ENCODE measurements at places on chromosomes 2 and 18.
A peak's percentile ranks its signal among the peaks of the same experiment; 100 is the strongest.

DNA sequence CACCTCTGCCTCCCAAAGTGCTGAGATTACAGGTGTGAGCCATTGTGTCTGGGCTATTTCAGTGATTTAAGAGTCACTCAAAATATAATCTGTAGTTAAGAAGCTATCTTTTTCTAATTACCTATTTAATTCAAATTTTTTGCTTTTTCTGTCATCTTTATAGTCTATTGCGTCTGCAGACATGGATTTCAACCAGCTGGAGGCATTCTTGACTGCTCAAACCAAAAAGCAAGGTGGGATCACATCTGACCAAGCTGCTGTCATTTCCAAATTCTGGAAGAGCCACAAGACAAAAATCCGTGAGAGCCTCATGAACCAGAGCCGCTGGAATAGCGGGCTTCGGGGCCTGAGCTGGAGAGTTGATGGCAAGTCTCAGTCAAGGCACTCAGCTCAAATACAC is 95.1 kb downstream of the COMMD1 start:
- DNase-seq = no peak

GRCh38 chr2:241795021-241795999 is 13.7 kb upstream of the NEU4 start:
- DNase-seq = no peak

DNA sequence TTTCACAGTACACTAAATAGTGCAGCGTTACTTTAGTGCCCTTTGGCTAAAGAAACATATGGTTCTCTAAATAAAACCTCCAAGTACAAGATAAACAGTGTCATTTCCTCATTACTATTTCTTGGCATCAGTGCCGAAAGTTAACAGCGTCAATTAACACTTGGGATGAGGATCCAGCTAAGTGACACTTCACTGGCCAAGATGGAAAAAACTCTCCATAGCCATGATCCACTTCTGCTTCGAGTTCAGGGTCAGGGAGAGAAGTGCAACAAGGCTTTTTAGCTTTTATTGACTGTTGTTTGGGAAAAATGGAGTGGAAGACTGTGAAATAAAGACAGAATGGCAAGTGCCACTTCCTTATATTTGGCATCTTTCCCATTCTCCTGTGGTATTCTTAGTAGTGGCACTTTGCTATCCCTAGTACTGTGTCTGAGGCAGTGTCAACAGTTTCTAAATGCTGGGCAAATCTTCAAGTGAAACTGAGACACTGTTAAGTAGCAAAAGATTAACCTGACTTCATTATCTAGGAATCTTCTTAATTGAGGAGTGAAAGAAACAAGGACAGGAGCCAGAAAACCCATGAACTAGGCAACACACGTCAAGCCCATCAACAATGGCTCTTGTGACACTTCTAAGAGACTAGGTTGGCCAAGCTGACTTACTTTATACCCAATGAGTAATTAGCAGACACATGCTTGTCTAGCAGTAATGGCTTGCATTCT is 222.5 kb upstream of the SESTD1 start:
- DNase-seq = no peak

- no peak for DNase-seq
Measured at GRCh38 chr2:128159437-128159836, 68.4 kb downstream of the UGGT1 start.

- no peak for DNase-seq
Measured at GRCh38 chr2:25369439-25369838, 27.7 kb upstream of the DNMT3A start.

DNA sequence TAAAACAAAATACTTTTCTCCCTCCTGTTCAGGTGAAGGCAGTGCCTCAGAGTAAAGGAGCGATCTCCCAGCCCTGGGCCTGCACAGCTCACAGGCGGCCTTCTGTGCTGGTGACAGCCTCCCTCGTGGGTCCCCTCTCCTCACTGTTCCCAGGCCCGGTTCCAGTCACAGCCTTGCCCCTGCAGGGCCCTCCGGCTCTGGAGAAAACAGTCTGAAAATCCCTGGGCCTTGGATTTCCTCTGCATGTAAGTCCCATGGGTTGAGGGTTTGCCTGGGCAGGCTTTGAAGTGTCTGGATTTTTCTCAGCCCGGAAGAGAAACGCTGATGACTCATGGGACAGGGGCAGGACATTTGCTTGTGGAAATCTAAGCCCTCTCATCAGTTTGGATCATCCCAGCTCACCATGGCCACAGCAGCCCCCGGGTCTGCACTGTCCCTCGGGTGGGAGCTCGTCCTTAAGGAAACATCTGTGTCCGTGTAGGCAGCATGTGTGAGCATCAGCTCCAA is 186.1 kb upstream of the RAB12 start:
- no peak for DNase-seq

DNA sequence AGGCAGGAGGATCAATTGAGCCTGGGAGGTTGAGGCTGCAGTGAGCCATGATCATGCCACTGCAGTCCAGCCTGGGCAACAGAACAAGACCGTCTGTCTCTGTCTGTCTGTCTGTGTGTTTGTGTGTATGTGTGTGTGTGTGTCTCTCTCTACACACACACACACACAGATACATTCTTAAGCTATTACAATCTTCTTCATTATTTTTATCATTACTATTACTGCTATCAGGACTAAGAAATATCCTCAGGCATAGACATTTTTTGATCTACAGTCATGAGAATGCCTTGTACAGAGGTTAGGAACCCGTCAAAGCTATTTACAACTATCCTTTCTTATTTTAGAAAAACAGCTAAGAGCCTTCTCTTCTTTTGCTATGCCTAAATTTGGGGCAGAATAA is 207.4 kb downstream of the NEDD4L start:
- no peak for DNase-seq

DNA sequence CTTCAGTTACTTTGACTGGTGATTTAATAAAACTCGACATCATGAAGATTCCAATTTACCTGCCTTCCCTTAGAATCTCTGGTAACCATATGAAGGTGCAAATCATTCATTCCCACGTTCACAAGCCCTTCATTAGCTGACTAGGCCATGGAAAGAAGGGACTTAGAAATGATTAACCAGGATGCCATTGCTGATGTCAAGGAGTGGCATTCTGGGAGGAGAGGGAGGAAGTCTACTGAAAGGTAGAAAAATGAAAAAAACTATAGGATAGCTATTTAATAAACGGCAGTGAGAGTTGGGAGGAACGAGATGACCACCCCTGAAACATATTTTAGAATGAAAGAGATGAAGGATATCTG is 1.4 kb downstream of the ATIC start:
- no peak for DNase-seq

DNA sequence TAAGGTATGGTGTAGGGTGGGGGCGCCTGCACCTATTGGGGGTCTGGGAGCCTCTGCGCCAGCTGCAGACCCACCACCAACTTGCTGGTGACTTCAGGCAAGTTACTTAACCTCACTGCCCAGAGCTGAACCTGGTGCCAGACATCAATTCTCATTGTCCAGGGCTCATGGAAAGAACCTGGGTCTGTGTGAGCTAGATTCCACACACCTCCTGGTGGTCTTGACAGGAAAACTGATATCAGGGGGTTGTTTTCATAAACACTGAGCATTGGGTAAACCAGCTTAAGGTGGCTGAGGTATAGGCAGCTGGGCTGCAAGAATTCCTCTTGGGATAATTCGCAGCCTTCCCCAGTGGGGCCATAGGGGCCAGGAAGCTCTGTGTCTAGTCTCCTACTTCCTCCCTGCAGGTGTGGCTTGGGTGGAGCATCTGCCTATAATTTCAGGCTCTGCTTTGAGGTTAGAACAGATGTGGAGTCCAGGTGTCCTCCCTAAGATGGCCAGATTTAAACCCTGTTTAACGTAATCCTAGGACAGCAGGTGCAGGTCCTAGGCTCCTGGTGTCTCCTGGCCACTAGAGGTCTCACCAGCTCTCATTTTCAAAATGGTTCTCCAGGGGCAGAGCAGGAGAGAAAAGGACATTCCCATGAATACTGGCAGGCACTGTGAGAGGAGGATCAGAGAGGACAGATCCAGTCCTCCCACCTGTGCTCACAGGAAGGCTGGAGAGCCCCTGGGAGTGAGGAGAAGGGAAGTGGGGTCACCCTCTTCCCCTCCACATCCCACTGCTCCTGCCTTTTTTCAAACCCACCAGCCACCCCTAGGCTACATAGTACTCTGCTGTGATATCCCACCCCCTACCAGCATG is 100.4 kb upstream of the SMAD2 start:
- peak; percentile 22 for DNase-seq

- no peak for DNase-seq
Measured at GRCh38 chr18:60247103-60247502, 125.5 kb downstream of the MC4R start.

GRCh38 chr2:208179028-208179609 is 10.7 kb downstream of the C2orf80 start:
- no peak for DNase-seq

GRCh38 chr2:106160786-106161261 is 33.3 kb downstream of the UXS1 start:
- DNase-seq = peak; percentile 46

GRCh38 chr2:171541202-171541887 is 19.1 kb downstream of the CYBRD1 start:
- peak; percentile 10 for DNase-seq

GRCh38 chr2:72696559-72696958 is 129.3 kb downstream of the EXOC6B start:
- DNase-seq = no peak

GRCh38 chr18:36518839-36519238 is 221.3 kb downstream of the FHOD3 start:
- DNase-seq = no peak

- no peak for DNase-seq
Measured at GRCh38 chr2:96739076-96739632, 710 bp downstream of the LMAN2L start.

DNA sequence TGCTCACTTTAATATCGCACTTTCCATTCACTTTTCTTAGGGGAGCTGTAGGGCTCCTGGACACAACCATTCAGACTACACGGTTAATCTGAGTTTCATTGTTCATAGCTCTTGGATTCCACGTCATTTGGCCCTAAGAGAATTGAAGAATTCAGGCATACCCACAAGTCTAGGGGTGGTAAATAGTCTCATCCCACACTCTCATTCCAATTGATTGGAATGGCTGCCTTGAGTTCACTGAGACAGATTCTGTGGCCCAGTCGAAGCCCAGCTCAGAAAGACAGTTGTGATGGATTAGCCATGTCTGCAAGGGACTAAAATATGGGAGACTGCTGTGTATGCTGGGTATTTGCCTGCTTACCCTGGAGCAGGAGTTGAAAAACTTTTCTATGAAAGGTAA is 124.6 kb downstream of the TFCP2L1 start:
- DNase-seq = no peak

DNA sequence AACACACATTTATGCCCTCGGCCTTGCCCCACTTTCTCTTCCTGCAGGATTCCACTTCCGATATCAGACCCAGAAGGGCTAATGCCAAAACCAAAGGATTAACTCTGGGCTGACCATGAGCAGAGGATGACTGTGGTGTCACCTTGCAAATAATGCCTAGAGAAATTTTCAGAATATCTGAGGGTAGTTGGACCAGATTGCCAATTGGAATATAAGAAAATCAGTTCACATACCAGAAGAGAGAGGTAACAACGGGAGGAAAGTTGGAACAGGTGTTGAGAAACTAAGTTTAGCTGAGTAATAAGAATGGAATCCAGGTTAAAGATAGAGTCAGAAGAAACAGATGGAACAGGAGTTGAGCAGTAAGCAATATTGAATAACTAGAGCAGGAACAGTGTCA is 232.7 kb upstream of the UBE2E3 start:
- no peak for DNase-seq

GRCh38 chr2:3142210-3142609 is 235.4 kb downstream of the EIPR1 start:
- no peak for DNase-seq

DNA sequence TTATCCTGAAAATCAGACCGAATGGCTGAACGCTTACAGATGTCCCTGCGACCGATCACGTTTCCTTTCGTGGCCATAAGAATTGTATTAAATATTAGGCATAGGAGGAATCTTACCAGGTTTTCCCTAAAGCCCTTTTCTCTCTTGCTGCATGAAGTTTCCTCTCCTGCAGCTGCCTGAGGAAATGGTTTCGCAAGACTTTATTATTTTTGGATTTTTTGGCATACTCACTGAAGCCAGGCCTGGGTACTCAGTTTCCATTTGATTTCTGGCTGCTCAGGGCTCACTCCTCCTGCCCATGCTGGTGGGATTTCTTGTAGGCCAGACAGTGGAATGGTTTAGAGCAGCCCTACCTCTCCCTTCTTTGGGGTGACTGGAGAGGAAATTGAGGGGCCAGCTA is 114.0 kb downstream of the KLHL29 start:
- DNase-seq = no peak

DNA sequence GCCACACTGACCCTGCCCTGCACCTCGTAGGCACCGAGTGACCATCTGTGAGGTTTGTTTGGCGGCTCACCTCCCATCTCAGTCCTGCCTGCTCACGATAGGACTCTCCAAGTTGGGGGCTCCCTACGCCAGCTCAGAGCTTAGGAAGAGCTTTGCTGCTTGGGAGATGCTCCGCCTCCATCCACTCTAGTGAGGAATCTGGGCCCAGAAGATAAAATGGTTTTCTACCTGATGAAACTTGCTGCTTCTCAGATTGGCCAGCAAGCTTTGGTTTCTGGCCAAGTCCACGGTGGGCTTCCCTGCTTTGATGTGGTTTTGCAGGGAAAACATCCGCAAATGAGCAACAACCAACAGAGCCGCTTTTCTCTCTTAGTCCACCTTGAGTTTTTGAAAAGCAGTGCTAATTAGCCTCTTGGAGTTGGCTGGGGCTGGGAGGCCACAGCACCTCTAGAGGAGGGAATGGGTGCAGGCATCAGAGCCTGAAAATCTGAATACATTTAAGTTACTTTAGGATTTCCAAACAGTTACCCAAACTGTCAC is 42.2 kb downstream of the THNSL2 start:
- DNase-seq = no peak

- DNase-seq = no peak
Measured at GRCh38 chr2:56768973-56769372, 585.2 kb downstream of the CCDC85A start.

GRCh38 chr2:150916467-150917396 is 344.9 kb downstream of the RBM43 start:
- no peak for DNase-seq

GRCh38 chr18:35389095-35389618 is 12.0 kb upstream of the ZNF396 start:
- DNase-seq = no peak

- DNase-seq = no peak
Measured at GRCh38 chr2:147689220-147689909, 155.5 kb upstream of the ACVR2A start.

DNA sequence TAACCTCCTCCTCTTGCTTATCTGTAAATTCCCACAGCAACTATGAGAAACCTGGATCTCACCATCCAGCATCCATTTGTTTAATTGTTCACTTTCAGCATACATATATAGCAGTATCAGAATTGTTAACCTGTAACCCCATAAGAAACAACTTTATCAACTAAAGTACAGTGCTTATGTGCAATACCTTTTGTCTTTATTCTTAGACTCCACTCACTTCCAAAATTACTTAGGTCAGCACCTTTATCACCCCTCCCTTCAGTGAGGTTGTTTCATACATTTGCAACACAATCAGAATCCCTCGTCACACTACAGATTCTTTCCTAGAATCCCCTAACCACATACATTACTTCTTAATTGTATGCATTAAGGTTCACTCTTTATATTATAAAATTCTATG is 225.9 kb upstream of the NCKAP5 start:
- DNase-seq = no peak

- no peak for DNase-seq
Measured at GRCh38 chr18:41969881-41970280, 14.8 kb downstream of the PIK3C3 start.

GRCh38 chr2:222481941-222482340 is 57.6 kb downstream of the SGPP2 start:
- no peak for DNase-seq

GRCh38 chr2:181054843-181055242 is 74.4 kb downstream of the UBE2E3 start:
- DNase-seq = no peak
